NCI-H82 (cell line): ENCODE measurements at places on chromosomes 5 and 9.

DNA sequence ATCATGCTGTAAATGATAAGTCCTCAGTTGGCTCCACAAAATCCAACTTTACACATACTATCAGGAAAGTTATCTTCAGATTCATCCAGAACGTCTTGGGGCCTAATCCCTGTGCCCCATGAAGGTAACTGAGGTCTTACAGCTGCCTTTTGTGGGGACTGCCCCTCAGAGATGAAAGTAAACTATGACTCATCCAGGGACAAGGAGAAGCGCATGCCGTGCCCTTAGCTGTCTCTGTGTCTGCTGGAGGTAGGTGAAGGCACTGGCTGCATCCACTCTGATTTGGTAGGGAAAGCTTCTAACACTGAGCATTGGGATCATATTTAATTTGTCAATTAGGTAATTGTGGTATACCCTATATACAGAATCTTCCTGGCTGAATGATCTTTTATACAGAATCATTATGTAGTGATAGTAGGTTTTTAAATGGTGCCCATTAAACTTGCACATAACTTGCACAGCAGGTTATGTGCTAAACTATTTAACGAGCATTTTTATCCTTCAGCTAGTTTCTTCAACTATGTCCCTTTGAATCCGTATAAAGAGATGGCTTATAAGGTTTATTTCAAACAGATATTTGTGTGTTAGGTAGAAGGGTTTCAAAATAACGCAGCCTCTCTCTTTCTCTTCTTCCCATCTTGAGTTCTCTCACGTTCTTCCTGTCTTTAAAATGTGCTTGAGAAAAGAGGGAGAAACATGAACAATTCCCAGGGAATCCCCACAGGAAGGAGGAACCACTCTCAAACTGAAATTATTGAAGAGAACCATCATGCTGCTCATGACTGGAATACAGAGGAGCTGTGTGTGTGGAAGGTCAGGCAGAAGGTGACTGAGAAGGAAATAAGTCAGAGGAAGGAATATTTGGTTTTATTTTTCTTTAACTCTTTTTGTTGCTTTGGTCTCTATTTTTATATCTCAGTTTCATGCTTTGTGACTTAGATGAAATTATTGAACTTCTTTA lies 250.9 kb downstream of the CD180 start:
- DNase-seq, result no peak

GRCh38 chr9:81678088-81678487 lies 11.3 kb downstream of the TLE1 start:
- no peak for DNase-seq

GRCh38 chr5:42886635-42887034 lies 74.9 kb upstream of the SELENOP start:
- no peak for DNase-seq

- no peak for DNase-seq
These were observed 15.6 kb upstream of the ACSL6 start for GRCh38 chr5:132027027-132027426.

- DNase-seq, result no peak
These were observed 149.3 kb downstream of the NTRK2 start for GRCh38 chr9:84818791-84819190.

DNA sequence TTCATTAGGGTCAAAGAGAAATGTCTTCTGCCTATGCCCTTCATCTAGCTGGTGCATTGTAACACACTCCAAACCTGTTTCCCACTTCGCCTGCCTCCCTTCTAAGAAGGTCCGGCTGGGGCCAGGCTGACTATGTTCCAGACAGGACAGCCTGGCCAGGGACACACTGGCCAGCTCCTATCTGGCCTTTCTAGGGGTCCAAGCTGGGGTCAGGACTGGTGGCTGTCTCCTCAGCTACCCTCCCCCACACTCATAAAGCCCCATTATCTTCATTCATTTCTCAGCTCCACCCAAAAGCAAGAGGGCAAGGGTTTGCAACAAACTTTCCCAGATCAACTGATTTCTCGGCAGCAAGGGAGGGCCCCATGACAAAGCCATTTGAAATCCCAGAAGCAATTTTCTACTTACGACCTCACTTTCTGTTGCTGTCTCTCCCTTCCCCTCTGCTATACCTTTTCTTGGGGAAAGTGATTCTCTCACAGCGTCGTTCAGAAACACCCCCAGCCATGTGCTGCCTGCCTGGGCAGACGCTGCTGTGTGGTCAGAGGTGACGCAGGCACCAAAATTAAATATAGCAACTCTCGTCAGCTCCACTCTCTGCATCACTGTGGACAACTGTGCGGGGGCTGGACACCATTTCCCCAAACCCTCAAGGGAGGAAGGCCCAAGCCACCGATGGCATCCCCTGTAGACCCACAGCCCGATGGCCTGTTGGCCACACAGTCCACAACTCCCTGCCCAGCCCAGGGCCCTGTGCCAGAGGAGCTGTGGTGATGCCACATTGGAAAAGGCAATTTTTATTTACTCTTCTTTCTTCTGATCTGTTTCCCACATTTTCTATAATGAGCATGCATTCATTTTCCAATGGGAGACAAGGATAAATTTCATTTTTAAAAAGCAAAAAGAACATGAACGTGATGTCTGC lies 6.1 kb downstream of the IL13 start:
- no peak for DNase-seq

GRCh38 chr5:40653221-40654022 lies 26.3 kb upstream of the PTGER4 start:
- DNase-seq, result no peak

GRCh38 chr9:18405240-18405639 lies 68.7 kb upstream of the ADAMTSL1 start:
- DNase-seq, result no peak

DNA sequence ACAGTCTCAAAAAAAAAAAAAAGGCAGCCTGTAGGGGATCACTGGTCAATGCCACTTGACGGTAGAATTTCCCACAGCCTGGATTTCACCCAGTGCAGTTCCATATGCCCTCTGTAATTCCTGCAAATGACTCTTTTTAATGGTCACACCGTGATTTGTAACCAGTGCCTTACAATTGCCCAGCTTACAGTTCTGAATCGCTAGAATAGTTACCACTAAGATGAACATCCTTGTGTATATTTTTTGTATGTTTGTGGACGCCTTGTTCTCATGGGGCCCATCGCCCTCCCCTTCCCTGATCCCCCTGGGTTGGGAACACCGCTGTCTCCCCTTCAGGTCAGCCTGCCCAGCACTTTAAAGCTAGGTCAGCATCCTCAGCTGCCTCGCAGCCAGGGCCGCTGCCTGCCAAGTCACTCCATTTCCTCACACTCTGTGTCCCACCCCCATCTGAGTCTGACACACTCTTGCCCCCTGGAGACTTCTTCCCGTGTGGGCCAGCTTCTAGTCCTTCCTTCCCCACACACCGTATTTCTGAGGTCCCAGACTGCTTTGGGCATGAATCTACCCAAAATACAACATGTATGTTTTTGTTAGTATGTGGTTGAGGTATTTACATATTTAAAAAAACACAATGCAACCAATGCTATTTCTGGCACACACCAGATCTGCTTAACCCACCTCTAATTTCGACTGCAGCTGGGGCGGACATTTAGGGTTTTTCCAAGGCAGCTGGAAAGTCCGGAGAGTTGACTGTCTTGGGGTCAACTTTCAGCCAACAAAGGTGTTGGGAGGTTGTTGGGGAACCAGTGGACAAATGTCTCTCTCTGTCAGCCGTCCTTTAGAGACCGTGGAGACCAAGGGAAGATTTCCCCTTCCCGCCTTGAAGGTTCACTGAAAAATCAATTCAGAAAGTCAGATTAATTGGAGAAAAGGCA lies 120.5 kb upstream of the NEK6 start:
- no peak for DNase-seq

- DNase-seq, result no peak
These were observed 6.6 kb downstream of the POC5 start for GRCh38 chr5:75710637-75711036.

DNA sequence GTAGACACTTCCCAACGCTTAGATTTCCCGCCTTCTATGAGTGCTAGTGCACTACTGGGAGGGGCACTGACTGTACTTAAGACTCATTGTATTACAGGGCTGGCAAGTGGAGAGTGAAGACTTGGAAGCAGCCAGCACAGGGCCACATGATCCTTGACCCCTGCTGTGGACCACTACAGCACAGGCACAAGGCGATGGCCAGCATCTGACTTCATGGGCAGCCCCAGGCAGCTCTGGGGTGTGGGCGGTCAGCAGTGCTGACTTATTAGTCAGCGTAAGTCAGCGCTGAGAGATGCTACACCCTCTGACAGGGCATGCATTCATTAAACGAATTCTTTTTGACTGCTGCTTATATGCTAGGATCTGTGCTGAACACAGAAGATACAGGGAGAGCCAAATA lies 9.3 kb downstream of the SLC46A2 start:
- DNase-seq, result no peak

- no peak for DNase-seq
These were observed 5.3 kb upstream of the NSMF start for GRCh38 chr9:137464291-137464999.

GRCh38 chr5:142016556-142016955 lies 3.7 kb upstream of the GNPDA1 start:
- DNase-seq, result no peak

DNA sequence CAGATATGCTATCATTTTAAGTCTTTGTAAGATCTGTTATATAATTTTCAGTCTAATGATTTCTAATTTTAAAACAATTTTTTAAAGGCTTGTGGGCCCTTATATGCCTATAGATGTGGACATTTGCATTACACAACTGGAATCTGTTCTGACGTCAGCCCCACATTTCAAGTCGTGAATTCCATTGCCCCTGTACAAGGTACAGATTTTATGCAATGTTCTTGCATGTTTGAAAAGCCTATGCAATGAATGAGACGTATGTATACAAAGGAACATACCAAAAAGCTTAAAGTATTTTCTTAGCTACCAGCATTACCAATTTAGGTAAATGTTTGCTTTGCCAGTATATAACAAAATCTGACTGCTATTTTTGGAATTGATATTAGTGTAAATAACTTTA lies 77.2 kb downstream of the ITGA1 start:
- DNase-seq, result no peak

- no peak for DNase-seq
These were observed 73.0 kb upstream of the IL17B start for GRCh38 chr5:149452007-149452664.

GRCh38 chr9:134373269-134373668 lies 47.0 kb downstream of the RXRA start:
- DNase-seq, result no peak

- peak; percentile 91 for DNase-seq
These were observed 38.0 kb downstream of the PALM2AKAP2 start for GRCh38 chr9:109817846-109818472.

DNA sequence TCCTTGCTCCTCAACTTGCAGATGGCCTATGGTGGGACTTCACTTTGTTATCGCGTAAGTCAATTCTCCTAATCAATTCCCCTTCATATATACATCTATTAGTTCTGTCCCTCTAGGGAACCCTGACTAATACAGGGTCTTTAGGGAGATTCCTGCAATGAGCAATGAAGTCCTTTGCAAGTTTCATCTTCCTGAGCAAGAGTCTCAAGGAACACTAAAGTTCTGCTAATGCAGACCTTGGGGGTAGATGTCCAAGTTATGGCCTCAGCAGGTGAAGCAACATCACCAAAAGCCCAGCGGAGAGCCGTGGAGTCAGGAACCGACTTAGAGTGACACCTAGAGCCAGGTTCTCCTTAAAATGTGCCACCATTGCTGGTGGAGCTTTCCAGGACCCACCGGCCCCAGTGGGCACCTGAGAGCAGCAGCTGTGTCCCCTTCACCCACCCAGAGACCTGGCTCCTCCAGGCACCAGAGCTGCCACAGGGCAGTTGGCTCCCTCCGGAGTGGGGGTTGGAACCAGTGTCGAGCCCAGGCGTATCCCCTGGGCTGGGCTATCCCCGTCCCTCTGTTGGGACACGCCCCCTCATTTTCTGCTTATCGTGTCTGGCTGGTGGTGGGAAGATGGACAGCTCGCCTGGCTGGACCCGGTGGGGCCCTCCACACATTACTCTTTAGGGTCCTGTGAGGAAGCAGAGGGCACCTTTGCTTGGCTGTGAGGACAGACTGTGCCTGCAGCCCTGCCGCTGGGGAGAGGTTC lies 10.9 kb upstream of the FCN1 start:
- DNase-seq, result no peak

GRCh38 chr5:58804291-58804690 lies 221.4 kb downstream of the RAB3C start:
- no peak for DNase-seq

GRCh38 chr5:6770826-6771607 lies 57.8 kb downstream of the TENT4A start:
- no peak for DNase-seq

DNA sequence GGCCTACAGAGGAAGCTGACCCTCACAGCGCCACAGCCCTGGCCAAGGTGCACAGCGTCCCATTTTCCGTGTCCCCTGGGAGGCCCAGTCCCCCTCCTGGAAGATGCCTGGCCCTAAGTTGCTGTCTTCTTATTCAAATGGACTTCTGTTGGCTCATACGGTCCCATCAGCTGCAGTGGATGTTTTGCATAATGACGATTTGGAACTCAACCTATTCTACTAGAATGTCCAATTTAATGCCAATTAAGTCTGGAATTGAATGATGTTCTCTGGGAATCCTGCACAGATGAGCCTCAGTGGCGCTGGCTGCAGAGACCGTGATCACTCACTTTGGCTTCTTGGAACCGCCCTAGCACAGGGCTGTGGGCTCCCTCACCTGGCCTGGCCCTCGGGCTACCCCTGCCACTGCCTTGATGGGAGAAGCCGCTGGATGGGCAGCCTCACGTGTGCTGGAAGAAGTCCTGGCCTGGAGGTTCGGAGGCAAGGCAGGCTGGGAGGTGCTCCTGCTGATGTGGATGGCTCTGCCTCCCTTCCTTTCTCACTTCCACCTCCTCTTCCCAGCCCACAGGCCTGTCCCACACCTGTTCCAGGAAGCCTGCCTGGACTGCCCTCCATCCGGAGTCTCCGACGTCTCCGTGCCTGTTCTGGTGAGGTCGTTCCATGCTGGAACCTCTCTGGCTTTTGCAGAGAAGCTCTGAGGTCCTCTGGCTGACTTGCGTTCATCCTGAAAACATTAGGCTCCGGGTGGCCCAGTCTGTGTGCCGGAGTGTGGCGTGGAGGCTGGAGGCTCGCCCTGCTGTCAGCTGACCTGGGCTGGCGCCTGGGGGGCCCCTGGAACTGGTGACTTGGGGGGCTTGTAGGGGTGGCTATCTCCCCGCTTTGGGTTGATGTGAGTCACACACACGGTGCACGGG lies 147.1 kb downstream of the RXRA start:
- no peak for DNase-seq
